Upper lobe of left lung (tissue), 6 donors: ENCODE measurements at places on chromosomes 4 and X. TPM values are rescaled to one million over a fixed set of nuclear protein-coding genes. Genes with fewer than 3 reads are reported as not detected.

DNA sequence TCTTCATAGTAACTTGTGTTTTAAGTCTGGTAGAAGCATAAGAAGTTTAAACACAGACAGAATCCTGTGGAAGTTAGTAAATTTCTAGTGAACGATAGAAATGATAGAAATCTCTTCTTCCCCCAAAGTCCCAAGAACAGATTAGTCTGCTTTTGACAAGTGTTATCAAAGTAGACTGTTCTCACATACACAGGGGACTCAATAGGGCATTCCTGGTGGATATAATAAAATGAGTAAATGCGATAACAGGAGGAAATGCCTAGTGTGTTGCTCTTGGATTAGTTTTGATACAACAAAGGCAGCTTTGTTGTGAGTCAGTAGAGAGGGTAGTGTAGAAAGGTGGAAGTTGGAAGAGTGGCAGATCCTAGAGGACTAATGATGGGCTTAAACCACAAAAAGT is 43.5 kb downstream of the CLCN3 start:
- DNase-seq: no peak

PASD1 gene
- not detected for total RNA-seq

DNA sequence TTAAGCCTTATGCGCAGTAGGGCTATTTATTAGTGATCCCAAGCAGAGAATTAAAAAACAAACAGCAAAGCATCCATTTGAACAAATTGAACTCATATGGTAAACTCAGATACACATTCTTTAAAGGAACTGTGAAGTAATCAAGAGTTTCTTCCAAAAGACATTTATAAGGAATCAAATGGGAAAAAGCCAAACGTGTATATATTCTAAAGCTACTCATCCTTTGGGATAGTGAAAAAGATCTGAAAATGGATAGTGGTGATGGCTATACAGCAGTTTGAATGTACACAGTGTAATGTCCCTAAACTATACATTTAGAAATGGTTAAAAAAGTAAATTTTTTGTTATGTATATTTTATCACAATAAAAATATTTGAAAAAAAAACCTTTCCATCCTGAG is 16.6 kb upstream of the HPGDS start:
- DNase-seq: no peak

GRCh38 chr4:145956288-145956890 is 17.8 kb upstream of the ZNF827 start:
- no peak for DNase-seq

DNA sequence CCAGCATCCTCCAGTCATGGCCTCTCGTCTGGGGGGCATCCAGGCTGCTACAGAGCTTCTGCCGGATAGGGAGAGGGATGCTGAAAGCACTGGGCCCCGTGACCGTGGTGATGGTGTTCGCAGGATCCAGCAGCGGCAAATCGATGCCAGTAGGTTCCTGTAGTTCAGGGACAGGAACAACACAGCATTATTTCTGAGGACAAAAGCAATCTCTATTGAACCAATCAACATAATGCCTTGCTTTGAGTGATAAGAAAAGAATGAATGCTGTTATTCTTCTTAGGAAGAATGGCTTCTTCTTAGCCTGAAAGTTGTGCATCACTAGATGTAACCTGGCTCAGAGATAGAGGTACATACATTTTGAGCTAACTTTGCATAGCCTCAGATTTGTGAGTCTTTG is 378.6 kb downstream of the UNC5C start:
- no peak for DNase-seq

DNA sequence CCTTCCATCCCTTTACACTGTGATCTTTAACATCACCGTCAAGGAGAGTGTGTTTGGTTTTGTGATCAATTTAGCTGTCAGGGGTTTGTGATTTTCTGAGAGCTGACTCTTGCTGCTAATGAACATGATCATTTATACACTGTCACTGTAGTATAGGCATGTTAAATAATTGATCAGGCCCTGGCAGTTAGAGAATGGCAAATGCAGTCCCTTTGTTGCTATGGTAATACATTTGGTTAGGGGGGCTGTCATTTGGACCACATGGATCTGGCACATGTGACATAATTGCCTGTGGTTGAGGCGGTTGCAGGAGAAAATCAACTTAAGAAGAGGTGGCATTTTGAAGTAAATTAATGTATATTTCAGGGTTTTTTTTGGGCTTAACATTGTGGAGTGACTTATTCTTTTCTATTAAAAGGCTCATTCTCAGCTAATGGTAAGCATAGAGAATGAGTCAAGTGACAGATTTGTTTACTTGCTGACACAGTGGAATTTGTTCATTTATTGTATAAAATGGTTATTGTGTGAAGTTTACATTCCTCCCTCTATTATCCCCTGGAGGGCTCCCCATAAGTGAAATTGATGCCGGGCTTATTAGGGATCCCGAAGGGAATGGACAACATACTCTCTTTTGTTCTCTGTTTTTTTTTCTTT is 114.0 kb downstream of the FHIP1A start:
- DNase-seq: no peak

MAGED4 gene
- total RNA-seq: 1.8 TPM

- DNase-seq: no peak
These were observed 353.1 kb upstream of the SPOCK3 start for GRCh38 chr4:167587361-167587760.

- DNase-seq: no peak
These were observed 57.3 kb downstream of the STOX2 start for GRCh38 chr4:183962419-183962818.
